ENCODE measurements at places on chromosomes 2 and 18.

DNA sequence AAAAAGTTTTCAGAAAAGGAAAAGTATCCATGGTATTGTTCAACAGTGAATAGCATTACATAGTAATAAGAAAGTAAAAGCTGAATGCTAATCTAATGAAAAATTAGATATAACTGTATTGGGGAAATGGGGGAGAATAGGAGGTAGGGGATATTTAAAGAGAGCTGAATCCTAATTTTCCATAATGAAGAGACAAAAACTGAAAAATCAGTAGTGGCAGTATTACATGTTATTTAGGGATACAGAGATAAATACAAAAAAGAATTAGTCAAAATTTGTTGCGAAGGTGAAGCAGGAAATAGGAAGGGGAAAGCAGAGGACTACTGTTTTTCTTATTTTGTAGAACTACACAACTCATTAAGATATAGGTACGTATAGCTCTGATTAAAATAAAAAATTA is 9.1 kb downstream of the TANK start:
- DNase-seq = no peak

DNA sequence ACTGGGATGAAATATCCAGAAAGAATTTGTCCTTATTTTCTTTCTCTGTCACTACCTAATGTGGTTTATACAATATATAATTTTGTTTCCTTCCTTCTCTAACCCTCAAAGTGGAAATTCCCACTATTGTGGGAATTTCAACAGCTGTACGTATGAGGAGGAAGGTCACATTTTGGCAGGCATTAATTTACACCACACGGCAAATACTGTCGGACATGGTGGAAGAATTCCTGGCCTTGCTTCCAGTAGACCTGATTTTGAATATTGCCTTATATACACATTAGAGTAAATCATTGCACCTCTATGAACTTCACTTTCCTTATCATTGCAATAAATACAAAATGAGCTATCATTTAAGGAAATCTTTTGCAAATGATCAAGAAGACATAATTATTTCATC is 358.1 kb upstream of the ETAA1 start:
- no peak for DNase-seq

DNA sequence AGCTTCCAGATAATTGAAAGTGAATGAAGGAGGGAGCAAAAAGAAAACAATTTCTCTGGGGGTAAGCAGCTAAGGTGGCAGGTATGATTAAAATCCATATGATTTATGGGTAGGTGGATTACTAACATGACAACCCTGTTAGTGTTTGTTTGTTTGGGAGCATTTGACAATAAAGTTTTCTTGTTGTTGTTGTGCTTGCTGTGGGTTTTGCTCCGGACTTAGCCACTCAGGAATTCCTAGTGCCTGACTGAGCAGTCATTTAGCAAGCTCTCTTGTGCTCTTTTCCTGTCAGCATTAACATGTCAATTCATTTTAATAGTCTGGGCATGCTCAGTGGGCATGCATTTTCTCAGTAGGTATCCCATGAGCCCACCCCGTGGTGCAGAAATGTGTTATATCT is 674.8 kb upstream of the ZEB2 start:
- DNase-seq = no peak

DNA sequence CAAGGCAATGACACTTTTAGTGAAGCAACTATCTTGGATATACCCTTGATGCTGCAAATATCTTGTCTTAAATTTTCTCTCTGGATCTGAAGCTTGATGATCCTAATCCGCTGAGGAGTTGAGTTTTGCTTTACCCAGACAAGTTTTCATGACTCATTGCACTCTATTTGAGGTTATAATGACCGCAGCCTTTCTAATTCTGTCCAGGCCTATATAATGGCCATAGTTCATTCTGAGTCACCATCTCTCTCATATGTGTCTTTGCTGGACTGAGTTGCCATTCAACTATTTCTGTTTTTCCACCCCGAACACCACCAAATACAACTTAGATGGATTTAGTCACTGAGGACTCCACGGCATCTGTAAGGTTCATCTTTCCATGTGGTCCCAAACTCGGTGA is 802.1 kb upstream of the FAM98A start:
- DNase-seq = no peak

DNA sequence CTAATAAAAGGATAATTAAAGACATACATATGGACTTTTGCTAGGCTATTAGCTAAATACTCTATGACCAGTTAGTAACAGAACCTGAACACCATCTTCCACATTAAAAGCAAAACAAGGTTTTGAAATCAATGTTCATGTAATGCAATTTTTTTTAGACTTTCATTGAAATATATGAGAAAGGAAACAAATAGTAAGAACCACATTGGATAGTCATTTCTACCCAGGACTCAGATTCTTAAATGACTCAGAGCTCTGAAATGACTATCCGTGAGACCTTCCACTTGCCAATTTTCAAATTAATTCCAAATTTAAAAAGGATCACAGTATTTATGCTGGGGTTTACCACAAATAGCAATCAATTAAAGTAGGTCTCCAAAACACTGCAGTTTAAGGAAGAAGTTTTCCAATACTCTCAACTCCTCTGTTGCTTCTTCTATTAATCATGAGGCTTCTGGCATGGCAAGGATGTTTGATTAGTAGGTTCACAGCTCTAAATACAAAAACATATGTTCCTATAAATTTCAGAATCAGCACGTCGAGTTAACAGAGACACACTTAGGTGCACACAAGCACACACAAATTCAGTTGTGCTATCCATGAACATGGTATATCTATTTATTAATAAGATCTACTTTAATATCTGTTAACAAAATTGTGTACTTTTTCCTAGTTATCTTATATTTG is 841.0 kb downstream of the RNF144A start:
- DNase-seq = no peak

DNA sequence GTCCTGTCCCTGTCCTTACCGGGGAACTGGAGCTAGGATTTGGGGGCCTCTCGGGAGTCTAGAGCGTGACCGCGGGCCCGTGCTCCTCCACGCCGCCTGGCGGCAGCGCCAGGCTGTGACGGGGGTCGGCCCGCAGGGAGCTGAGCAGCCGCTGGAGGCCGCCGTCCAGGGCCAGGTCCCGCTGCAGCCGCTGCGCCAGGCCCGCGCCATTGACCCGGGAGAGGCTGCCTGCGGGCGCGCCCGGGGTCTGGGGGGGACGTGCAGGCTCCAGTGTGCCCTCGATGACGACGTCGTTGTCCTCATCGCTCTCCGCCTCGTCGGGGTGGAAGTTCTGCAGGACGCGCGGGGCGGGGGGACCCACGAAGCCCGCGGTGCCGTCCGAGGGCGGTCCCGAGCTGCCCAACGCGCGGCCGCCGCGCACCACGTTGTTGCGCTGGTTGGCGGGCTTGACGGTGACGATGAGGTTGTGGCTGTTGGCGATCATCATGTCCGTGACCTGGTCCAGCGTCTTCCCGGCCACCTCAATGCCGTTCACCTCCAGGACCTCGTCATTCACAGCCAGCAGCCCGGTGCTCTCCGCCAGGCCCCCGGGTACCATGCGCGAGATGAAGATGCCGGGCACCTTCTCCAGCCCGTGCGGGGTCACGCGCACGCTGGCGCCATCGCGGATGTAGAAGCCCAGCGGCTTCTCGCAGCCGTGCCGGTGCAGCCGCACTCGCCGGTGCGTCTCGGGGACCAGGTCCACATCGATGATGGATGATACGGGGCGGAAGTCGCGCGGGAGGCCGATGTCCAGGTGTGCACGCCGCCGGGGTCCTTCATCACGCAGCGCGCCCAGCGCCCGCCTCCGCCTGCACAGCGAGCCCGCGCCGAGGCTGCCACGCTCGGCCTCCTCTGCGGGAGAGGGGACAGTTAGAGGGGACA is 50.9 kb downstream of the ADNP2 start:
- peak; percentile 29 for DNase-seq

DNA sequence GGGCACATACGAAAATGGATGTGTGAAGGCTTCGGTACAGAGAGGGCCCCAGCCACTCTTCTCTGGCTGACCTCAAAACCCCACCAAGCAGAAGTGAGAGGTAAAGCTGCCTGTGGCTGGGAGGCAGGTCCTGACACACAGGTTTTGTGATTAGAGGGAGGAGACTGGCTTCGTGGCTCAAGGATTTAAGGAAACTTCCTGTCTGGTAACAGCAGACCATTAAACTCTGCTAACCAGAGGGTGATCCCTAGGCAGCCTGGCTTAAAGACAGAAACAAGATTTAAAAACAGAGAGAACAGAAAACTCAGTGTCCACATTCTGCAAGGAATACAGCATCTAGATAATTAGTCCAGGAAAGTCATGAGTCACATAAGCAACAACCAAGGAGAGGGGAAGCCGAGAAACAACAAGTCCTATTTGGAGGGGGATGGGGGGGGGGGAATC is 101.9 kb downstream of the NFATC1 start:
- no peak for DNase-seq

- DNase-seq = no peak
These were observed 26.0 kb downstream of the SOS1 start for GRCh38 chr2:39094717-39095363.

- no peak for DNase-seq
These were observed 216.4 kb upstream of the MYT1L start for GRCh38 chr2:2547451-2547850.

- no peak for DNase-seq
These were observed 36.5 kb downstream of the KANSL3 start for GRCh38 chr2:96601382-96602292.

DNA sequence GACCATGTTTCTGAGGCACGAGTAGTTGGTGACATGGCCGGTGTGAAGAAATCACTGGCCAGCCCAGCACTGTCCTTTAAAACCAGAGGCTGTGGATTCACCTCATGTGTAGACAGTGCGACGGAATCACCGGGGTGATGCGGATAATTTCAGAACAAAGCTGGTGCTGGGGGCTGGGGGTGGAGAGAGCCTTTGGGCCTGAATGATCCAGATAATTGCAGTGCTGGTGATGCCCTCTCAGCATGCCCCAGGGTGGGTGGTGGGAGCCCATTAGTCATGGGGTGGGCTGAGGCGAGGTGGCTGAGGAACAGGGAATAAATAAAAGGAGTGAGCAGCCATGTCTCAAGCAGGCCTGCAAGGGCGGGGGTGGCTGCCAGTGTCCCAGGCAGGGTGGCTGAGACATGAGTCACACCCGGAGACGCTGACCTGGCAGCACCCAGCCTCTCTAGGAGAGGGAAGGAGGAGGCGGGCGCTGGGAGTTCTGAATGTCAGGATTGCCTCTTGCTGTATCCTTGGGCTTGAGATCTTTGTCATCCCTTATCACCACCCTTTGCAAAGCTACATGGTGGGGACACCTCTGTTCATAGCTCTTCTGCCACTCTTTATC is 151.1 kb upstream of the MSH6 start:
- DNase-seq = no peak

DNA sequence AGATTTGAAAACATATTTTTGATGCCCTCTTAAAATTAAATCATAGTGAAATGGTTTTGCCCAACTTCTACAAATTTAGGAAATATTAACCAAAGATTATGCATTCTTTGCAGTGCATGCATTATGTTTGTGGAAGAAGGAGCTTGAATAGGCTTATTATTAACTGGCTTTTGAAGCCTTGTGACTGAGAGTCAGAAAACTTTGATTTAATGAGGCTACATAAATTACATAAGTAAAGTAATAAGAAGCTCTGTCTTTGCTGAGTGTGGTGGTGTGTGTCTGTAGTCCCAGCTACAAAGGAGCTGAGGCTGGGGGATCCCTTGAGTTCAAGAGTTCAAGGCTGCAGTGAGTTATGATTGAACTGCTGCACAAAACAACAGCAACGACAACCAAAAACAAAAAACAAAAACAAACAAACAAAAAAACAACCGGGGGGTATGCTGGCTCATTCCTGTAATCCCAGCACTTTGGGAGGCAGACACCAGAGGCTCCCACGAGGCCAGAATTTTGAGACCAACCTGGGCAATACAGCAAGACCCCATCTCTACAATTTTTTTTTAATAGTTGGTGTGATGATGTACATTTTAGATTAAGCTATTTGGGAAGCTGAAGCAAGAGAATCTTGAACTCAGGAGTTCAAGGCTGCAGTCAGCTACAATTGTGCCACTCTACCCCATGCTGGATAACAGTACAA is 57.0 kb upstream of the LRRTM4 start:
- no peak for DNase-seq

- no peak for DNase-seq
These were observed 62.7 kb upstream of the GATA6 start for GRCh38 chr18:22106536-22107292.

DNA sequence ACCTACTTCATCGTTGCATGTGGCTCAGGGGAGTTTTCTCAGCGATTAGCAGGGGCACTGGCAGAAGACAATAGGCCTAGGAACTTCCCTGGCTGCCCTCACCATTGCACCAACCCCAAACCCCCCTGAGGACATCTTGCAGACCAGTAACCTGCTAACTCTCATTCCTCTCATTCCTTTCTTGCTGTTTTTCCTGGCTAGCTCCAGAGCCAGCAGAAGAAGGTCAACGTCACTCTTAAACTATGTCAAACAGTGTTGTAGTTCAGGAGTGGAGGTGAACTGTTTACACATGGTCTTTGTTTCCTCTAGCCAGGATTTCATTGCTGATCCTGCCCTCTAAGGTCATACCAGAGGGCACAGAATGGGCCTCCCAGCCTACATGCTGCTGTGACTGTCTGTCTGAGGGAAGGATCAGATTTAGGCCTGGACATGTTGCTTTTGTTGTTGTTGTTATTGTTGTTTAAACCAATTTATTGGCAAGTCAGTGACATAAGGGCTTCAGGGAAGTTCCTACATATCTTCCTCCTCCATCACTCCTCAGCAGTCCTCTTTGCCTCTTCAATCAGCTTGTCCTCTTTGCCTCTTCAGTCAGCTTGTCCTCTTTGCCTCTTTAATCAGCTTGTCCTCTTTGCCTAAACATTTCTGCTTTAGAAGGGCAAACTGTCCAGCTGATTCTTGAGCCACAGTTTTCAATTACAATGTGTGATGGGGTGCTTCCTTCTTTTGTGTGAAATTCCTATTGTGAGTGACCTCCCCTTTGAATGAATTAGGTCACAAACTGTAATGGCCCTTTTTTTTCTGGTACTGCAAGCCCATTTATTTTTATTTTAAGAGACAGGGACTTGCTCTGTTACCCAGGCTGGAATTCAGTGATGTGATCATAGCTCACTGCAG is 471.9 kb upstream of the TNP1 start:
- DNase-seq = no peak

DNA sequence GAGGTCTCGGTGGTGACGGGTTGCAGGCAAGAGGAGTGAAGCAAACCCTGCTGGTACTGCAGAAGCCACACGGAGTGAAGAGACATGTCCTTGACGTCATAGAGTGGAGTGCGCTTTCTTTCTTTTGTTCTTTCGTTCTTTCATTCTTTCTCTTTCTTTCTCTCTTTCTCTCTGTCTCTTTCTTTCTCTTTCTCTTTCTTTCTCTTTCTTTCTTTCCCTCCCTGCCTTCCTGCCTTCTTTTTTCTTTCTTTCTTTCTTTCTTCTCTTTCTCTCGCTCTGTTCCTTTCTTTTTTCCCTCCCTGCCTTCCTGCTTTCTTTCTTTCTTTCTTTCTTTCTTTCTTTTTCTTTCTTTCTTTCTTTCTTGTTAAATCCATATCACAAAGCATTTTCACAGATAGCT is 39.2 kb downstream of the LRRFIP1 start:
- DNase-seq = no peak

- no peak for DNase-seq
These were observed 15.4 kb downstream of the FBXO15 start for GRCh38 chr18:74132201-74132600.

All from stimulated activated CD4-positive, alpha-beta T cell treated with anti-CD3 and anti-CD28 coated beads, Interleukin-12 subunit alpha, Interleukin-12 subunit beta, amount 100 ng/mL, for 24 hours (primary cell).